Right cardiac atrium (tissue), 5 donors: ENCODE measurements at places on chromosomes 11 and 22. TPM values are rescaled to one million over a fixed set of nuclear protein-coding genes. Genes with fewer than 3 reads are reported as not detected.

Gene MAJIN
- not detected for polyA plus RNA-seq

Gene VPREB1
- not detected for polyA plus RNA-seq

Gene ABCC8
- 6.4 TPM for polyA plus RNA-seq

Gene TEX12
- polyA plus RNA-seq: 0.20 TPM

Gene FOLR3
- not detected for polyA plus RNA-seq

Gene CRACR2B
- 42.6 TPM for polyA plus RNA-seq

- no peak for DNase-seq
Observed at GRCh38 chr11:27703481-27703880, 3.2 kb upstream of the BDNF start.

- no peak for DNase-seq
Observed at GRCh38 chr11:67312187-67313021, 9.1 kb downstream of the SSH3 start.

GRCh38 chr11:102330231-102330630 lies 12.9 kb downstream of the BIRC3 start:
- no peak for DNase-seq

DNA sequence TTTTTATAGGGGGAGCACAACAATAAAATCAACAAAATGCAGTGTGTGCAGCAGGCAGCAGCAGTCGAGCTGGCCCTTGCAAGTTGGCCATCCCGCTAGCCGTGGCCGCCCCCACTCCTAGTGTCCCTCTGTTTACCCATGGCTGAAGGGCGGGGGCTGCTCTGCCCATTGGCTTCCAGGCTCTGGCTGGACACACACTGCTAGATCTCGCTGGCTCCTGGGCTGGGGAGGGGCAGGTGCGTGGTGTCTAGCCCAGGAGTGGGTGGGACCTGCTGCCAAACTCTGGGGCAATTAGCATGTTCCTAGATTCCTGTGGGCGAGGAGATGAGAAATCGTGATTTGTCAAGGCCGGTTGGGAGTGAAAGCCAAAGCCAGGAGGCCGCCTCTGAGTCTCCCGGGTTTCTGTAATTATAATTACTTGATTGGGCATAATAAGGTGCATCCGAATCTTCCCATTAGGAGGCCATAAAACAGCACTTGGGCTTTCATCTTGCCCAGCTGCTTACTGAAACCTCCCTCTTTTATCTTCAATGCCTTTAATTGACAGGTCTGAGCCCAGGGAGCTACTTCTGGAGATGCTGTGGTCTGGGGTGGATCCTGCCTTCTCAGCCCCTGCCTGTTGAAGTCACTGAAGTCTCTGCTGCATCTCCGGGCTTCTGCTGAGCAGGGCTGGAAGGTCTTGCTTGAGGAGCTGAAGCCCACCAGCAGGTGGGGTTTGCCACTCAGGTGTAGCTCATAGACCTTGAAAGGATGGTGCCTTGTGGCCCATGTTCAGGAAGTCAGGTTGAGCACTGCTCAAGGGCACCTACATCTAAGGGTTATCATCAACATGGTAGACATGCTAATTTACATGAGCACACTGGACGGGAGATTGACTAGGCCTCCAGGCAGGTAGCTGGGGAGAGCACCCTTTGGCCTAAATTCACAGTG lies 44.5 kb upstream of the DKK3 start:
- DNase-seq: no peak

- no peak for DNase-seq
Observed at GRCh38 chr11:130299978-130300377, 14.7 kb downstream of the ZBTB44 start.

- no peak for DNase-seq
Observed at GRCh38 chr11:63549411-63549810, 12.8 kb downstream of the PLAAT4 start.

DNA sequence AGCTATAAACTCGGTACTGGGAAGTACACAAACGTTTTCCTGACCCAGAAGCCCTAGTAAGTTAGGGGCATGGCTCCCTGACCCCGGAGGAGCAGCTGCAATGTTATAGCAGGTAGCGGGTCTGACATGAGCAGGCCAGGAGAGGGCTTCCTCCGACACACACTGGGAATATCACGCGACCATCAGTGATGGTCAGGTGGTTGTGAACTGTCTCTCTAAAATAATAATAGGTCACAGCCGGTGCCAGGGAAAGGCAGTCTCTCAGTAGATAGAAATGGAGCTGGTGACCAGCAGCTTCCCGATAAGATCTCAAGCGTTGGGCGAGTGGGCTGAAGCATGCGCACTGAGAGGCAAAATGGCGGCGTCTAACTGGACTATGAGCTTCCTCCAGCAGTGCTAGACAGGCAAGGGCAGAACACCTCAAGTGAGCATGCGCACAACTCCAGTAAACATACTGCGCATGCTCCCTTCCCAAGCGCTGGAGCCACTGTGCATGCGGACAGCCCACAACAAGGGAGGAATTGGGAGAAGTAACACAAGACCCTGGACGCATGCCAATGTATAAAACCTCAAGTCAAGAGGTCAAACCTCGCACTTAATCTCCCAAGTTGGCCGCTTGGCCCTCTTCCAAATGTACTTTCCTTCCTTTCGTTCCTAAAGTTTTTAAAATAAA lies 22.3 kb upstream of the TESMIN start:
- no peak for DNase-seq

- no peak for DNase-seq
Observed at GRCh38 chr11:7605186-7605943, 67.9 kb downstream of the CYB5R2 start.

DNA sequence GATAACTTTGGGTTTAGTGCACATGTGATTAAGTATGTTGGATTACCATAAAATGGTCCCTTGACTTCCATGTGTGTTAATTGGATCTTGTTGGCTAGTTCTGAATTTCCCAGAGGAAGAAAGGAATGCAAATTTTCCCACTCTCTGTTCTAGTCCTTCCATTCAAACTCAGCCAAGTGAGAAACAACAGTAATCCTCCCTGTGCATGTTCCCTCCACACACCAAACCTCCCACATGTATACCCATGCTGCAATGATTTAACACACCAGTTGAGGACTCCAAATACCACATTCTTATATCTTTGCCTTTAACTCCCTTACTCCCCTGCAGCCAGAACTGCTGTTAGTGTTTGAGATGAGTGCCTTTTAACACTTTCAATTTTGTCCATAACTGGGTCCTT lies 1158.9 kb downstream of the DLG2 start:
- DNase-seq: no peak

DNA sequence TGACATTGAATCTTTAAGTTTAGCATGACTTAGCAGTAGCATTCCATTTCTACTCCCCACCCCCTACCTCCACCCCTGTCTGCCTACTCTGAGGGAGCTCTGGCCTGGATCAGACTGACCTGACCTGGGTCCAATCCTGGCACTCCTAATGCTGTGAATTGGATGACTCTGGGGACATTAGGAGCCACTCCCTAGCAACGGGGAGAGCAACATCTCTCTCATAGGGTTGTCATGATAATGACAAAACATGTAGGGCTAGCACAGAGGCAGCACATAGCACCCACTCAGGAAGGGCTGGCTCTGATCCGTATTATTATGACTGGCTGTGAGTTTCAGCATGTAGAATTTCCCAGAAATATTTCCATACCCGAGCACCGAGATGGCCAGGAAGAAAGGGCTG lies 40.5 kb downstream of the CABIN1 start:
- no peak for DNase-seq

DNA sequence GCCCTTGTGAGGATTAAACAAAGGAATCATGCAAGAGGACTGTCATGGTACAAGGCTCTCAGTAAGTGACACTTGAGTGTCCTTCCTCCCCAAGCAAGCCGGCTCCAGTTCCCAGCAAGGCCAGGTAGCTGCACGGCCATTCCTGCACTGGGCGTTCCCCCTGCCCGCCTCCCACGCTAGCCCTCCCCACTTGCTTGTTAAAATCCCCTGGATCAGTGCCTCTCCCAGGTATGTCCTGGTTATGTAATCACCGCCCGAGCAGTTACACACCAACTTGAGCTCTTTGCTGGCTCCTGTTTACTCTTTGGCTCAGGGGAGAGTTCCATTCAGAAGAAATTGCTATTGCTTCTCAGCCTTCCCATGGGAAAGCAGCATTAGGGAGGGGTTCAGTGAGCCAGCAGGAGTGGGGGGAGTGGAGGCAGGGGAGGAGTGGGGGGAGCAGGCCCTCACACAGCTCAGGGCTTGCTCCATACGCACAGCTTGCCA lies 19.4 kb upstream of the MYEOV start:
- DNase-seq: no peak

DNA sequence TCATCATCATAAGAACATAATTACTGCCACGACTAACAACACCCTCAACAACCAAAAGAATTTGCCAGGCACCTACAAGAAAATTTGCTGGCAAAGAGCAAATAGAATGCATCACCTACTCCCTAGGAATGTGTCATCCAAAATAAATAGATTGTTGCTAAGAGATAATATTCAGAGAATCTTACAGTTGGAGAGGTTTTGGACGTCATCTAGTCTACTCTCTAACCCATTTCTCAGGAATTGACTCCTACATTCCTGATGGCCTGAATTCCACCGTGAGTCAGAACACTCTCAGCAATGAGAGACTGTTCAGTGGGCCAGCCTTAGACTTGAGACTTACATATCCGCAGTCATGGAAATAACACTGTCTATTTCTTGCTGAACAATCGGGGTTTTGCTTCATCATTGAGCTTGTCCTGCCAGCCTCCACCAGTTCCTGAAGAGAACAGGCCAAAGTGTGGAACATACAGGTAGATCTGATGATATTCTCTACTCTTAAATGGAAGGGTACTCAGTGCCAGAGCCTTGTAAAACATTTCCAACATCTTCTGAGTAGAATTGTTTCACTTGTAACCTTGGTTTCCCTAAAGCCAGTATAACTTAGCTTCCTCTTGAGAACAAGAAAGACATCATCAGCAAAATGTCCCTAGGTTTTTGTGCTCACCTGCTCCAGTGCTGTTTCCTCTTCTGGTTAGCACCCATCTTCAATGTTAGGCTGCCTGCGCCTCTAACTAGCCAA lies 8.3 kb downstream of the KIRREL3 start:
- no peak for DNase-seq

DNA sequence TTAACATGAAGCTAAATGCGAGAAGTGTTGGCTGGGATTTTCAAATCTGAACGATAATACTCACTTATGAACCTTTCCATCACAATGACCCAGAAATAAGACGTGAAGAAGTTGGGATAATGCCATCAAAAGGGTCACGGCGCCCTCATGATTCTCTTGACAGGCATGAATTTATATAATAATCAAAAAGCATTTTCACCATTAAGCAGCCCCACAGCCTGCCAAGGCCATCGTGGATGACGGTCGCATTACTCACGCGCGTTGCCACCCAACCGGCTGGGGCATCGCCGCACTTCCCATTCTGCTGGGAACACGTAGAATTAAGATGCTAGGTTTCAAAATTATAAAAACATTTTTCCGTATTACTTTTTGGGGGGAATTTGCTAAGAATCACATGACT lies 18.9 kb upstream of the GAL start:
- DNase-seq: no peak

- no peak for DNase-seq
Observed at GRCh38 chr11:116168459-116168787, 604.4 kb downstream of the BUD13 start.

GRCh38 chr11:62105667-62106191 lies 18.1 kb upstream of the INCENP start:
- DNase-seq: no peak

DNA sequence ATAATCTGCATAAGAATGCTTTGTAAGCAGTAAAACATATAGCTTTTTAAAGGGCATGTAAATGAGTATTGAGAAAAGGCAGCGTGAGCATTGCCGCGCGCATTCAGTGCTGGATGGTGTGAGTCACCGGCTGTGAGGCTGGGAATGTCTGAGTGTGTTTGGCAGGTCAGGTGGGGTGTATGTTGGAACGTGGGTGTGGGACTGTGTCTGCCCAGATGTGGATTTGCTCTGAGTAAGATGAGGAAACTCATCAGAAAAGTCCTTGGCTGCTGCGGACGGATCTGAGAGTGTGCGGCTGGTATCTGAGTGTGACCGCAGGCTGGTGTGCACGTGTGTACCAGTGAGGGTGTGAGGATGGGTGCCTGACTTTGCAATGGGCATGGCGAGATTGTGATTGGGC lies 66.2 kb upstream of the NECTIN1 start:
- DNase-seq: no peak

- DNase-seq: peak; percentile 65
Observed at GRCh38 chr11:127624306-127624856, 623.8 kb upstream of the KIRREL3 start.

GRCh38 chr11:71286701-71287643 lies 34.6 kb upstream of the SHANK2 start:
- DNase-seq: no peak

- DNase-seq: no peak
Observed at GRCh38 chr22:43745783-43746356, 66.2 kb downstream of the EFCAB6 start.

DNA sequence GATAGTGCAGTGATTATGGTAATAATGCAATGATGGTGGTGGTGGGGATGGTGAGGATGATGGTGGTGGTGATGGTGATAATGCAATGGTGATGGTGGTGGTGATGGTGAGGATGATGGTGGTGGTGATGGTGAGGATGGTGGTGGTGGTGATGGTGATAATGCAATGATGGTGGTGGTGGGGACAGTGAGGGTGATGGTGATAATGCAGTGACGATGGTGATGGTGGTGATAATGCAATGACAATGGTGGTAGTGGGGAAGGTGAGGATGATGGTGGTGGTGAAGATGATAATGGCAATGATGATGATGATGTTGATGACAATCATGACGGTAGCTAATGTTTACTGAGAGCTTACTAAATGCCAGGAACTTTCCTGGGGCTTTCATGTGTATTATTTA lies 79.6 kb upstream of the MYOD1 start:
- no peak for DNase-seq

- no peak for DNase-seq
Observed at GRCh38 chr11:42093541-42093940, 634.1 kb upstream of the LRRC4C start.

GRCh38 chr11:47302853-47303252 lies 32.9 kb downstream of the MADD start:
- DNase-seq: no peak

- DNase-seq: no peak
Observed at GRCh38 chr11:124612045-124612444, 817 bp downstream of the PANX3 start.

DNA sequence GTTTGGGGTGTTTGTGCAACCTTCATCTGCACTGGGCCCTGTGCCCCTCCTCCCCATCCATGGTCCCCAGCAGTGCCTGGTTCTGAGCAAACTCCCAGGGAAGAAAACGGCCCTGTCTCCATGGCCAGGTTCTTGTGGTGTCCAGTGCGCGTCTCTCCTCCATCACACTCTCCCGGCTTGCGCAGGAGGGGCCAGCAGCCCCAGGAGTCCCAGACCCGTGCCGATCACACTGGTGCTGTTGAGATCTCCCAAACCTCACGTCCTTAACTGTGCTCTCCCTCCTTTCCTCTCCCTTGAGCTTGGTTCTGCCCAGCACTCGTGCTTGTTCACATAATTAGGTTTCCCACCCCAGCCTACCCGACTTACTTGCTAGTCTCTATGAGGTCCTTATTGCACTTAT lies 10.9 kb upstream of the GRK2 start:
- no peak for DNase-seq
